C1 segment of cervical spinal cord (tissue), 14 donors: ENCODE measurements at places on chromosomes 3 and 15.

DNA sequence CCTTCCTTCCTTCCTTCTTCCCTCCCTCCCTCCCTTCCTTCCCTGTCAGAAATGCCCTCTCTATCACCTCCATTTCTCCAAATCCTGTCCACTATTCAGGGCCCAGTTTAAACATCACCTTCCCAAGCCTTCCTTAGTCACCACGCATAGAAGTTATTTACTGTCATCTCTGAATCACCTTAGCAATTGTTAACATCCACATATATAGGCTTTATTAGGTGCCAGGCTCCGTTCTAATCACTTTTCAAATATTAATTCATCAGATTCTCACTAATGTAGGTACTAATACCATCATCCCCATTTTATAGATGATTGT lies 1.1 kb upstream of the MAGEF1 start:
- no peak for DNase-seq

DNA sequence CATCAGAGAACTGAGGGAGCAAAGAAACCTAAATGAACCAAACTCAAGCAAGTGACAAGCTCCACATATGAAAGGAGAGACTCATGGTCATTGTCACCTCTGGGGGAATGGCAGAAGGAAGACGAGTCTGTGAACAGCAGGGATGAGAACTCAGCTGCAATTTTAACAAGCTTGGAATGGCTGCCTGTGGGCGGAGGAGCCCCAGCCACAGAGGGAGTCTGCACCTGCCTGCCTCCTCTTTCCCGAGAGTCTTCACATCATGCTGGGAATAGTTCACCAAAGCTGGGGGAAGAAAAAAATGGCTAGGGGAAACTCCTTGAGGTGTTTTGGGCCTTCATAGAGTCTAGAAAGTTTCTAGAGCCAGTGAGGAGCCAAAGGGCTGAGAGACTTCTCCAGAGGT lies 21.3 kb upstream of the BHLHE40 start:
- no peak for DNase-seq

- DNase-seq, result no peak
Measured at GRCh38 chr15:94421706-94422105, 190.3 kb downstream of the MCTP2 start.

DNA sequence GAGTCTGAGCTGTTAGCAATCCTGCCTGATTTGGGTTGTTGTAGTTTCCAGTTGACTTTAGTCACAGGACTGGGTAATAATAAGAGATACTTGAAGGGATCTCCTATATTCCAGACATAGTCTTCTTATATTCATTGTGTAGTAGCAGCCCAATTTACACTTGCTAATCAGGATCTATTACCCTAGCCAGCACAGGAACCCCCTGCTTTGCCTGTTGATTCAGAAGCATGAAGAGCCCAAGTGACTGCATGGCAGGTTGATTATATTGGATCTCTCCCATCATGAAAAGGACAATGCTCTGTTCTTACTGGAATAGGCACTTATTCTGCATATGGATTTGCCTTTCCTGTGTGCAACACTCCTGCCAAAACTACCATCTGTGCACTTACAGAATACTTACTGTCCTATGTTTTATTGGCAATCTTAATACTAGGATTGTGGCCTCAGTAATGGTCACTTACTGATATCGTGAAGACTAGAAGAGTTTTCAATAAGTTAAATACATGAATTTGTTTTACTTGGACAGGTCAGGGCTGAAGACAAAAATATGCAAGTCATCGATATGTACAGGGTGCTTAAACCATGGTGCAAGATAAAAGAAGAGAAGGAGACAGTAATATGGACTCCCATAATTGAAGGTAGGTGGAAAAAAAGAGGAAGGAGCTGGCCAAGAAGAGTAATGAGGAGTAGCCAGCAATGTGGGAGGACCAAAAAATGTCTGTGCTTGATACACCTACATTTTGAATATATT lies 304.1 kb downstream of the MCTP2 start:
- DNase-seq, result no peak

GRCh38 chr15:31382713-31383045 lies 56.0 kb downstream of the KLF13 start:
- DNase-seq, result no peak
